ENCODE measurements at places on chromosomes 3 and 15.

DNA sequence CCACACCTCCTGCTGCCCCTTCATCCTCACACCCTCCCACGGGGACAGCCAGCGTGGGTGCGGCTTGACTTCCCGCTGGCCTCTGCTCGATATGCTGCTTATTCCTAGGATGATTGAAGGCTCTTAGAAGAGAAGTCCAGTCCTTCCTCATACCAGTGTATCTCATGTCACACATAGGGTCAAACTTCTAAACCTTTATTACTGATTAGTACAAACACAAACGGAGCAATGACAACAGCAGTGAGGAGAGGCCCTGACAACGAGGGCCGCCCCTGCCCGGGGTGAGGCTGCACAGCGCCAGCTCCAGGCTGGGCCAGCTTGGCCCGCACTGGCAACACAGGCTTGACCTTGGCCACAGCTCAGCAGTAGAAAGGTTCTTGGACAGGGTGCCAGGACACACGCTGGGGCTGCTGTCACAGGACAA is 3.7 kb downstream of the CIB1 start:
- DNase-seq, result no peak

DNA sequence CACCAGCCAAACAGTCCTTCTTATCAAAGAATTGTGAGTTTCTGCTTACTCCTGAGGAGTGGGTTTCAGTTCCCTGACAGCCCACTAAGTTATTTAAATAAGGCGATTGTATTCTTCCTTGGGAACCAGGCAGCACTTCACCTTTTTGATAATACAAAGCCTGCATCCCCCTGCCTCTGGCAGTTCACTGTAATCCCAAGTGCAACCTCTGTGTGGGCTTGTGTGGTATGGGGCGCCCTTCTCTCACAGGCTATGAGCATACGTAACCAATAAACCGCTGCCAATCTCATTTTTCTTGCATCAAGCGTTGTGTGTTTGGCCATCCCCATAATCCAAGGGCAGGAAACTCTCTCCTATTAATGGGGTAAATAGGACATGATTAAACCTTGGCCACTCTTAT is 1025.6 kb downstream of the NSUN3 start:
- DNase-seq, result no peak

- DNase-seq, result no peak
Observed at GRCh38 chr3:154224866-154225265, 99.4 kb downstream of the DHX36 start.

DNA sequence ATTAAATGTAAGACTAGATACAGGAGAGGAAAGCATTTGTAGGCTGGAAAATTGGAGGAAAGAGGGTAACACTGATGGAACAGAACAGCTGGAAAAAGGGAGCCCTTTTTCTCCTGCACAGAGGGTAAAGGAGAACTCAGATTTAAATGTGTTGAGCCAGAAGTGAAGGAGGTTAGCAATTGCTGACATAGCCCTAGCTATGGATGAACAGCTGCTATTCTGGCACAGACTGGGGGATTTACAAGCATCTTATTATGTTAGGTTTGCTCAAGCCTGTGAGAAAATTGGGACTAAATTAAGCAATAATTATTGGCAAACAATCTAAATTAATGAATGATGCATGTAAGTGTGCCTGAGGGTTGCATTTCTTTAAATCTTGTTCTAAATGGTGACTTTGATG is 40.6 kb upstream of the PRR20G start:
- DNase-seq, result no peak

DNA sequence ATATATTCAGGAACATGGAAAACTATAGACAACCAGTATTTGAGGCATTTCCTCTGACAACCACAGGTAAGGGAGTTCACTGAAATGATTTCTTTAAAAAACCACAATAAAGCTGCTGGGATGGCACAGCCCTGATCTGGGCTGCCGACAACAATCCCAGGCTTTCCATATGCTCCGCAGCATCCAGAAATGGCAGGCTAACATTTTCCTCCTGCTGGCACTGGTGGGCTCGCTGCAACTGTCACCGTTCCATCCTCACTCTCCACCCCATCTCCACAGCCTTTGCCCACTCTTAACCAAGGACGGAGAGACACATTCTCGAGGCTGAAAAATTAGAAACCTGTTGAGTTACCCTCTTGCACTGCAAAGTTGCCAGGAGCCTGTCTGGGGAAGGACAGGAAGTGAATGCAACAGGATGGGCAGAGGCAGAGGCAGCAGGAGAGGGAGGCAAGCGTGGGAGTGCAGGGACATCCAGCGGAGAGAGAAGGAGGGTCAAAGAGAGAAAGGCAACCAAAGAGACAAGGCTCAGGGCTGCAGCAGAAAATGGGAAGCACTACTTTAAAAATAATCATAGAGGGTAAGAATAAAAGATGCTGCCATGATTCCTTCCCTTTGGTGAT is 79.0 kb upstream of the ARRDC4 start:
- no peak for DNase-seq

- DNase-seq, result no peak
Observed at GRCh38 chr3:132443421-132443820, 26.1 kb downstream of the DNAJC13 start.

DNA sequence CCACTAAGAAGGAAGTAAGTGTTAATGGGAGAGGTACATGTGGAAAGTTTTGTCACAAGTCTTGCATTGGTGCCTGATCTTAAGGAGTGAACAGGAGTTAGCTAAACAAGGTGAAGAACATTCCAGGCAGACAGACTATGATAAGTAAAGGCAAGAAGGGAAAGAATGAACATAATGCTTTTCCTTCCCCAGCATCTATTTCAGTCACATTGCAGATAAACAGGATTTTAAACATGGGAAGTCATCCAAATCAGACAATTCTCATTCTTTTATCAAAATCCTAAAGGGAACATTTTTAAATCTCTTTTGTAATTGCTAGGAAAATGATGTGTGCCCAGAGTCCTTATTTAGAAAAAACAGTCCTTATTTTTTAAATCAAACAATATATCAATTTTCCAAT is 424.6 kb downstream of the FGF12 start:
- DNase-seq, result no peak

DNA sequence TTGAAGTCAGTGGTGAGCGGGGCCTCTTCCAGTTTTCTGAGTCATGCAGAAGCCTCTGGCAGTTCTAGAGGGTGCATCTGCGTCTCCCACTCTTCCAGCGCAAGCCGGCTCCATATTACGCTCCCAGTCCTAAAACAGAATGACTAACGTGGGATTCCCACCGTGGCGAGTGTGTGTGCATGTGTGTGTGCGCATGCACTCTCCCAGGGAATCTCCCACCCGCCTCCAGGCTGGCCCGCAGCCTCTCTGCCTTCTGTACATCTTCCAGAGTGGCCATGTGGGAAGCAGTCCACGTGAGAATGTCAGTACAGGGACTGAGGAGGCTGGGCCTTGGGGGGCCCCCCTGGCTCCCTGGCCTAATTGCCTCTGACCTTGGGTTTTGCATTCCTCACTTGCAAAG is 87.7 kb downstream of the LSM3 start:
- DNase-seq, result no peak

DNA sequence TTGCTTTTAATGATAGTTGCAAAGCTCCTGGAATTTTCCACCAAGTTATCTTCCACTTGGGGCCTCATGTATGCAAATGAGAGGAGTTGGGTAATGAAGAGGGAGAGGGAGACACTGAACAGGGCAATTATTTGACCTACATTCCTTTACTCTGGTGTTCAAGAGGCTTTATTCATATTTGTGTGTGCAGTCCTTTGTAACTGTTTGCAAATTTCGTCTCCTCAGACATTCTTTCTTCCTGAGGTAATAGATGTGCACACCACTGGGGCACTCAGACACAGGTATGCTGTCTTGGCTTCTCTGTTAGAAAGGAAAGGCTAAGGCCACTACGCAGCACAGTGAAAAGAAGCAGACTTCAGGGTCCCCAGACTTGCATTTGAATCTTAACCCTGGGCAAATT is 189.7 kb upstream of the IL12A start:
- no peak for DNase-seq

GRCh38 chr3:115937054-115937453 is 313.7 kb downstream of the GAP43 start:
- DNase-seq, result no peak

- DNase-seq, result no peak
Observed at GRCh38 chr15:45023659-45024225, 747 bp downstream of the SORD start.

- DNase-seq, result no peak
Observed at GRCh38 chr3:178087376-178087775, 448.9 kb upstream of the KCNMB2 start.

DNA sequence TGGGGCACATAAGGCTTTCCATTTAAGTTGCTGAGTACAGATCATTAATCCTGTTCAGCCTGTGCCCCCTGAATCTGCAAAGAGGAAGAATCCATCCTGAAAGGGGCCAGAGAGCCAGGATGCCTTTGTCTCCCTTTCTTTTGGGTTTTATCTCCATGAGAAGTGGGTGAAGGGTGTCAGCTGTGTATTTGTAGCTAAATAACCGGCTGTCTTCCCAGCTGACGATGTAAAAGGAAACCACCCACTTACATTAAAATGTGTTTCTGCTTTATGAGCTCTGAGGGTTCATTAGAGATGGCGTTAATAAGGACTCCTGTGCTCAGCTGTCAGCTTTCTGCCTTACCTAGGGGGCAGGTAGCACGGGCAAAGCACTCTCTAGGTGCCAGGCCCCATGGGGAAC is 83.4 kb downstream of the SLCO3A1 start:
- DNase-seq, result no peak

Measured in iPS DF 19.7 (cell line).